ENCODE measurements at places on chromosomes 16 and 17.

DNA sequence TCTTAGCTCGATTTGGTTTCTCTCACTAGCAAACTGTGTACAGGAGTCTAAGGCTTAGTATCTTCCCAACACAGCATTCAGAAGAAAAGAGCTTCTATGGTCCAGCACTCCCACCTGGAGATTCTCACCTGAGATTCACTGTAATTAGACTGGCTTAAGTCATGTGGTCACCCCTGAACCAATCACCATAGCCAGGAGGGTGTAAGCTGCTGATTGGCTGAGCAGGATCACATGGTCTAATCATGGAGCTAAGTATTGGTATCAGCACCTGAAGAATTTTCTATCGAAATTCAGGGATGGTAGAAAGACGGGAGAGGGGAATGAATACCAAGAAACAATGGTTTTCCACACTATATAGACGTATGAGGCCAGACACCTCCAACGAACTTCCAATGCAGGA, 359.8 kb upstream of the ERCC4 start:
- no peak for DNase-seq

DNA sequence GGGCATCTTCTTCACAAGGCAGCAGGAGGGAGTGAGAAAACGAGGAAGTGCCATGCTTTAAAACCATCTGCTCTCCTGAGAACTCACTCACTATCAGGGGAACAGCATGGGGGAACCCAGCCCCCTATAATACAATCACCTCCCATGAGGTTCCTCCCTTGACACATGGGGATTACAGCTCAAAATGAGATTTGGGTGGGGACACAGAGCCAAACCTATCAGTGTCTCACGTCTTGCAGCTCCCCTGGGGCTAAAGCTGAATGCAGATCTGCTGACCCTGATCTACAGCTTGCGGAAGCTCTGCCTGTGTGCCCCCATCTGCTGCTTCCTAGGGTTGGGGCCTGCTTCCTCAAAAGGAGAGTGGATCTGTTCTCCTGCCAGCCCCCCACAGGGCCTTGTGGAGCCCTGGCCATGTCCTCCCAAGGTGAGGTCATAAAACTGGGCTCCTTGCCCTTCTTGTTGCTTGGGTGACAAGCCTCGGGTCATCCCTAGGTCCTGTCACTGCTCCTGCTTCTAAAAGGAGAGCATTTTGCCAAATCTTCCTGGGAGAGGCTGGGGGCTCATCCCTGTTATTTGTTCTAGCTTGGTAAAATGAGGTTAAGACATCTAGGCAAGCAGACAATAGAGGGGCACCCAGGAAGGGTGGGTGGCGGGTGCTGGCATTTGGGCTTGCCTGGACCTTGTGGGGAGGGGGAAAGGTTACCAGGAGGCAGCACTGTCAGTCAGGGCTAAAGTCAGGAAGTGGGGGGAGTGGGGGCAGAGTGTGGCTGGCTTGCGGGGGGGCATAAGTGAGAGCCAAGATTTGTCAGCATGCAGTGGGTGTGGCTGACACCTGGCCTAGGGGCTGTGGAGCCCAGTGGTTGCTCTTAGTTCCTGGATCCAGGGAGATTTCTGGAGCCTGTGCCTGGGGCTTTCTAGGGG, 16.0 kb downstream of the KRT33A start:
- peak; percentile 21 for DNase-seq

GRCh38 chr16:3138823-3139426, 4.1 kb downstream of the ZNF213 start:
- DNase-seq, result no peak

GRCh38 chr17:17933775-17934174, 38.4 kb downstream of the TOM1L2 start:
- no peak for DNase-seq

DNA sequence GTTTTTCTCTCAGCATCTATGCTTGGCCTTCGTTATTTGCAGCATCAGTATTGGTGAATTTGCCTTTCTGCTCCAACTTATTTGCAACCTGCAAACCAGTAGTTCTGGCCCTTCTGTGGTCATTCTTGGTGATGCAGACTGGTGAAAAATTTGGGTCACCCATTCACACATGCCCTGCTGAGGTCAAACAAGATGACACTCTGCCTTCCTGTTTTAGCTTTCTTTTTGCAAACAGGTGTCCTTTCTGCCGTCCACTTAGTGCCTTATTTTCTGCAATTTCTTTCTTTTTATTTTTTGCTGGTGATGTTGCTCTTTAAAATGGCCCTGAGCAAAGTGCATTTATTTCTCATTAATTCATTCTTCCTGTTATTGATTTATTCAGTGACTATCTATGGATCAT, 31.3 kb downstream of the PLCG2 start:
- no peak for DNase-seq

DNA sequence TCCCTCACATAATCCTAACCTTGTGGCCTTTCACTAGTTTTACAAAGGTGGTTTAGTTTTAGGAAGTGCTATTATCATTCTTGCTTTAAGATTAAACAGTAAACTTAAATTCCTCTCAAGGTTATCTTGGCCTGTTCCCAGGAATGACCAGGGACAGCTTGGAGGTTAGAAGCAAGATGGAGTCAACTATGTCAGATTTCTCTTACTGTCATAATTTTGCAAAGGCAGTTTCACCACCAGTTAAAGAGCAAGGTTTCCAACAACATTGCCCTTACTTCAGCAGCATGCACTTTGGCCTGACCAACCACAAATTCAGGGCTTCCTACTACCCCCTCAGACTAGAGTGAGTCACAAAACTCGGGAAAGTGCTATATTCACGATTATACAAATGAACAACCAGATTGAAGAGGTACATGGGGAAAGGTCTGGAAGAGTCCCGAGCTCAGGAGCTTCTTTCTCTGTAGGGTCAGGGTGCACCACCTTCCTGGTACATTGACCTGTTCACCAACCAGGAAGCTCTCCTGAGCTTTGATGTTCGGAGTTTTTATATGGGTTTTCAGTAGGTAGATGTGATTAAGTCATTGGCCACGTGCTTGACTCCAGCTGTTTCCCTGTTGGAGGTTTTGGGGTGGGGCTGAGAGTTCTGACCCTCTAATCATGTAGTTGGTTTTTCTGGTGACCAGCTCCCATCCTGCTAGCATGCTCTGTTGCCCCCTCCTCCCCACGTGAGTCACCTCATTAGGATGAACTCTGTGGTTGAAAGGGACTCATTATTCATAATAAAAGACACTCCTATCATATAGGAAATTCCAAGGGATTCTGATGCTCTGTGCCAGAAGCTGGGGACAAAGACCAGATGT, 19.4 kb downstream of the RHOT1 start:
- no peak for DNase-seq

DNA sequence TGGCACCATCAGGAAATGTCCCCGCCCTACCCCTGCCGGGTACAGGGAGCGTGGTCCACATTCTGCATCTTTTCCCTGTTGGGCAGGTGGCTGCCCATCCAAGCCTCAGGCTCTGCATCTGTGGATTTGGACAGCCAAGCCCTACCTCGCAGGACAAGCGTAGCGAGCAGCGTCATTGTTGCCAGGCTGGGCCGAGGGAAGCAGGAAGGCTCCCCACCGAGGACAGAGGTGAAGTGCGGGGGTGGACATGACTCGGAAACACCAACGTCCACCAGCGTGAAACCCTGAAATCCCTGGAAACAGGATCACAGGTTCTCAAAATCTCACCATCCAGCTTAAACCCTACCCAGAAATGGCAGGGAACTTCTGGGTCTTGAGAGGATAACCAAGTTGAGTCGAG, 73.6 kb downstream of the SOCS1 start:
- no peak for DNase-seq

- no peak for DNase-seq
Observed at GRCh38 chr16:27481282-27481934, 68.3 kb downstream of the GTF3C1 start.
